ENCODE measurements at places on chromosomes 11 and 22. TPM values are rescaled to one million over a fixed set of nuclear protein-coding genes. Genes with fewer than 3 reads are reported as not detected.
A peak's percentile ranks its signal among the peaks of the same experiment; 100 is the strongest.

ALX4 gene
- polyA plus RNA-seq = not detected

MYEOV gene
- polyA plus RNA-seq = not detected

GGTLC2 gene
- polyA plus RNA-seq = 0.24 TPM

IL18BP gene
- 13.0 TPM for polyA plus RNA-seq

CTSW gene
- polyA plus RNA-seq = 11.9 TPM

ZC3H12C gene
- 0.02 TPM for polyA plus RNA-seq

RELT gene
- polyA plus RNA-seq = 2.0 TPM

TMEM45B gene
- 2.7 TPM for polyA plus RNA-seq

GRCh38 chr11:76512851-76513653 is 68.2 kb downstream of the EMSY start:
- DNase-seq = no peak

- peak; percentile 66 for DNase-seq
Measured at GRCh38 chr11:74030723-74031676, 22.1 kb upstream of the UCP3 start.

DNA sequence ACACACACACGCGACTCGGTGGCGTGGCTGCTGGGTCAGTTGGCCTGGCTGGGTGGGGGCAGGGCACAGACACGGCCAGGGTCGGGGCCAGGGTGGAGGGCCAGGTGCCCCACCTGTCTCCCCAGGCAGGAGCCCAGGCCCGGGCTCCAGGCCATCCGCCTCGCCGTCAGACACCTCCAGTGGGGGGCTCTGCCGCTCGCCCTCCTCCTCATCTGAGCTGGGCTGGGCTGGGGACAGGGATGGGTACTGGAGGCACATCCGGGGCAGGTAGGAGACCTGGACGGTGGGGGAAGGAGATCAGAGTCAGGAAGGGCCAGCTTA is 6.2 kb upstream of the MYBPC3 start:
- no peak for DNase-seq

- no peak for DNase-seq
Measured at GRCh38 chr11:10770626-10771254, 19.7 kb downstream of the CTR9 start.

DNA sequence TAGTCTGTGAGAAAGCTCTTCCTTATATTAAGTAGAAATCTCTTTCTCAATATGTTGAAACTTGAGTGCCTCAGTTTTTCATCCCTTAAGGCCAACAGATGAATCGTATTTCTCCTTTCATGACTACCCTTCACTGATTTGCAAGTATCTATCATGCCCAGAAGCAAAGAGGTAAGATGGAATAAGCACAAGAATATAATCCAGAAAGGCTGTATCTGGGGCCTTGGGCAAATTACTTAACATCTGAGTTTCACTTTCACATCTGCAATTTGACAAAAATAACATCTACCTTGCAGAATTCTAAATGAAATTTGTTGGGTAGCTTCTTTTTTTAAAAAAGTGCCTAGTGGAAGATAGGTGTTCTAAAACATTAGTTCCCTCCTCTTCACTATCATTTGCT is 552.4 kb upstream of the ANO5 start:
- no peak for DNase-seq

- DNase-seq = no peak
Measured at GRCh38 chr11:72308226-72309073, 64.5 kb upstream of the PHOX2A start.

- DNase-seq = no peak
Measured at GRCh38 chr11:115672999-115673411, 168.8 kb upstream of the CADM1 start.

DNA sequence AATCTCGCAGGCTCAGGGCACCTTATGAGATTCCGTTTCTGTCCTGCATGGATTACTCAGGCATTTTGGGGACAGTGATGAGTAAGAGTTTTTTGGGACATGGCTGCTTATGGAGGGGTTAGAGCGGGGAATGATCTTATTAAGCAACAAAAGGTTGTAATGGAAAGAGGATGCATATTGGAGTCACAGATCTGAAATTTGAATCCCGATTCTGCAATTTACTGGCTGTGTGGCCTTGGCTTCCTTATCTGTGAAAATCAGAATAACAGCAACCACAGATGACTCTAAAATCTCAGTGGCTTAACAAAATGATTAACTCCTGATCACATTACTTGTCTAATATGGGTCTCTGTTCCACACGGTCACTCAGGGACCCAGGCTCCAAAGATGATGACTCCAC is 5.8 kb downstream of the TSPAN18 start:
- no peak for DNase-seq

DNA sequence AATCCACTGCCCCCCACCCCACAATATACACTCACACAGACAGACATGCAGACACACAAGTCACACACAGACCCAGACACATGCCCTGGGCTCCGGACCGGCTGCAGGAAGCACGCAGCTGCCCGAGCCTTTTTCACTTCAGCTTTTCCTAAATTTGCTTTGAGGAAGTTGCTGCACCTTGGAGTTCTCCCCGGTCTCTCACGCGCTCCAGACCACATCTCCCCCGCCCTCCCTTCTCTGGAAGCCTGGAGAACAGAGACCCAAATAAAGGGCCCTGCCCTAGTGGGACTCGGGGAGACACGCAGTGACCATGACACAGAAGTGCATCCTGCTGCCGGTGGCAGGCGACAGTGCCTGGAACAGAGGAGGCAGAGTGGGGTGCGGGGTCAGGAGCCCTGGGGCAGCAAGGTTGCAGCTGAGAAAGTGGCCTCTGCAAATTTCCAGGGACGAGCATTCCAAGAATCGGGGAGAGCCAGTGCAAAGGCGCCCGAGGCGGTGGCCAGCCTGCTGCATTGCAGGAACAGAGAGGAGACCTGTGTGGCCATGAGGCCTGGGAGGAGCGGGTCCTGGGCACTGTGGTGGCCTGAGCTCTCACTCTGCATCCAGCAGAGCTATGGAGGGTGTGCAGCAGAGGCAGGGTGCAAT is 19.1 kb downstream of the RPL3 start:
- DNase-seq = no peak

- DNase-seq = no peak
Measured at GRCh38 chr11:106520146-106520912, 442.9 kb downstream of the AASDHPPT start.

- no peak for DNase-seq
Measured at GRCh38 chr11:69344570-69345145, 50.7 kb downstream of the MYEOV start.
